GM12878 (cell line): ENCODE measurements at places on chromosomes 4 and X.
A peak's percentile ranks its signal among the peaks of the same experiment; 100 is the strongest.

DNA sequence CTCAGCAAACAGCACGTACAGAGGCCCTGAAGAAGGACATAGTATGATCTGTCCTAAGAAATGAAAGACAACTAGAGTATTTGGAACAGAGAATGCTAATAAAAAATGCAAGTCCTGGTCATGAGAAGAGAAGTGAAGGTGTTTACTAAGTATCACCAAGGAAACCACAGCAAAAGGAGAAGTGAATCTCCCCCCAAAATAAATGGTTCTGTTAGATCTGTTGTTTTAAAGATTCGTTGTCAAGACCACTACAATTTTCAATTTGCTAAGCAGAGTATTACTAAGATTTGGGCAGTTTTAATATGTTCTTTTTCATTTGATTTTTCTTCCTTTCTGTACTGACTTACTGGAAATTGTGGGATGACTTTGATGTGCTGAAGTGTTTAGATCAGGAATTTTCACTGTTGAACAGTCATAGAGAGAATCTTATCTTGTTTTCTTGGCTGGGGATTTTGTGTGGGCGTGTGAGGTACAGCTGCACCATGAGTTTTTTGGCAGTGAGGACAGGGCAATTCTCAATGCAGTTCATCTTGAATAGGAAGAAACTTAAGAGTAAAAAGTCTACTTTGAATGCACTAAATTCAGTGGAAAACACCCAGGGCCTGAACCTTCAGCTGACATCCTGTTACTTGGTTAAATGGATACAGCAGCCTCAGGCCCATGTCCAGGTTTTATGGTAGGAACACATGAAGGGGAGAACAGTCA is 132.2 kb downstream of the STIM2 start:
- peak; percentile 72 for DNase-seq

DNA sequence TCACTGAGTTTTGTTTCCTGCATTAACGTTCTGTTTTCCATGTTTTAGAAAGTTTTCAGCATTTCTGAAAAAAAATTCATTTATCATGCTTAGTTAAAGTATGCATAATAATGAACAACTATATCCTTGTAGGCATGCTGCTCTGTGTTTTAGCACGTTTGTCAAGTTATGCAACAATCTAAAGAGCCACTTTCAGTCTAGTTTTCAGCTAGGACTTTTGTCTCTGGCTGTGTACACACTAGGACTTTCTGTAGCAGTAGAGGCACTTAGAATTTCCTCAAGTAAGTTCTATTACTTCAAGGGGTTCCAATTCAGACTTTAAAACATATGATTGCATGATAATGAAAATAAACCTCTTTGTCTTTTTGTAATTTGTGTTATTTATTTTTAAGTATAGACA is 12.4 kb downstream of the DCAF8L1 start:
- DNase-seq, result no peak

DNA sequence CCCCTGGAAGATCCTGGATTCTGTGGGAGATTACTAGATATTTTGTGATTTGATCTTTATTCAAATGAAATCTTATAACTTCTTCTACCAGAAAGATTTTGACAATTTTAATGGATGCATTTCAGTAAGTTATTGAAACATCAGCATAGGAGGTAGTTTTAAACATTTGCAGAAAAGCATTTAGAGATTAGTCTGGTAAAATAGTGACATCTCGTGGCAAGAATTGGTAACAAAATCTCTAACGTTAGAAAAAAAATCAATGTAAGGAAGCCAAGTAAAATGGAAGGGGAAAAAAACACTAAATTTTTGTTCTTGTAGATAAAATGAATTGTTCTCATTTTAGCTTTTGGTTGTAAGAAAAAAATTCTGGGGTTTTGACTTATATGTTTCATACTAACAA is 73.3 kb downstream of the TASL start:
- DNase-seq, result peak; percentile 5

GRCh38 chr4:164716901-164717300 is 37.0 kb upstream of the SMIM31 start:
- no peak for DNase-seq

DNA sequence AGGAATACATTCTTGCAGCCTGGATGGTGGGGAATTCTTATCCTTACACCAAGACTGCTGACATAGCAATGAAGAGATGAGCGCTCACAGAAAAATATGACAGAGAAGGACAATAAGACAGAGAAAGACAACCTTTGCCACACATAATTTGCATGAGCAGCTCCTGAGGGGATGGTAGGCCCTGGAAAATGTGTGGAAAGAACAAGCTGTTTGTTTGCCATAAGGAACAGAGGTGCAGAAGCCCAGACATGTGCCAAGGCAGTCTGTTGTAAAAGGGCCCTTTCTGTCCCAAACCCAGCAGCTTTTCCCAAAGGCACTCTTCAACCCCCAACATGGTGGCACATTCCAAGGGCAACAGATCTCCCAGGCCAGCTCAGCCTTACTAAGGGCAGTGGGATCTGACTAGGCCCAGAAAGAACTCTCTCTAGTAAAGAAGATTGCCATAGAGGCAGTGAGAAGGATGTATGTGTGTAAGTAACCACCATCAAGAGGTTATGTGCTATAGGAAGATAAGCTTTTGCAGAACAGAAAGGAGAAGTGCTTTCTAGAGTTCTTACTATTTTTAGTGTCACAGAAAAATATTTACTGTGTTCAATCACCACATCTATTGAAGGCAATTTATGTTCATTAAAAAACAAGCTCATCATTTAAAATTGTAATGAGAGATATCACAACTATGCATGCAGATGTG is 287.0 kb upstream of the RASGEF1B start:
- DNase-seq, result no peak

DNA sequence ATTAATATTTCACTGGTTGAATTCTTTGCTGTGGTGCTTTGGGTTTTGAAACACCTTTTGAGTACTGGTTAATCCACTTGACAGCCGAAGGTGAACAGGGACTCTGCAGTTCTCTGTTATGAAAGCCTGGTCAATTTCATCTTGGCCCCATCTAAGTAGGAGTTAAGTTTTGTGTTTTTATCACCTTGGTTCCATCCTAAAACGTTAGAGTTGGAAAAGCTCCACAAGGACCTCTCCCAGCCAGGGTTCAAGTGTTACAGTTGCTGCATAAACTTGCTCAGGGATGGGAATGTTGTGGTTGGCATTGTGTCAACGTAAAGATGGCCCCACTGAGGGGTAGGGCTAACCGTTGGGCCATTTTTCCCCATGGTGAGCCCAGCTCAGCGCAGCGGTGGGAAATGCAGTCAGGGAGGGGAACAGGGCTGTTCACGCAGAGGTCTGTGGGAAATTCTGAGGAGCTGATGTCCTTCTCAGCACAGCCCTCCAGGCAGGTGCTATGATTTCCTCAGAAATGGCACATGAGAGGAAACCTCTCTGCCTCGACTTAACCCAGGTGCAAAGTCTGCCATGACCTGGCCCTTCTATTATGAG is 188.7 kb downstream of the STIM2 start:
- no peak for DNase-seq

GRCh38 chr4:20754036-20754435 is 53.8 kb downstream of the PACRGL start:
- no peak for DNase-seq

DNA sequence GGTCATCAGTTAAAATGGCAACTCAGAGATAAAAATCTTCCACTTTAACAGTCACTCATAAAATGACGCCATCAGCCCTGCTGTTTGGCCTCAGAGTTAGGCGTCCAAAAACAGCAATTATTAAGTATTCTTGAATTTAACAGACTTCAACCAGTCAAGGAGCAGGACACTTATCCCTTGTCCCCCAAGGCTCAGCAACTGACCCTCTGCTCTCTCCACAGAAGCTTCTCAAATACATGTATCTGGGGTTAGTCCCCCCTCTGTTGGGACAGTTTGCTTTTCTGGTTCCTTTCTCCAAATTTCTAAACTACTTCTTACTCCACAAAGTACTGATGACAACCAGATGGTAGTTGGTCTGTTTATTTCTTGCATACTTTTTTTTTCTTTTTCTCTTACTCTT is 54.4 kb downstream of the SOD3 start:
- no peak for DNase-seq

GRCh38 chr4:126106658-126107057 is 791.9 kb downstream of the FAT4 start:
- DNase-seq, result no peak

DNA sequence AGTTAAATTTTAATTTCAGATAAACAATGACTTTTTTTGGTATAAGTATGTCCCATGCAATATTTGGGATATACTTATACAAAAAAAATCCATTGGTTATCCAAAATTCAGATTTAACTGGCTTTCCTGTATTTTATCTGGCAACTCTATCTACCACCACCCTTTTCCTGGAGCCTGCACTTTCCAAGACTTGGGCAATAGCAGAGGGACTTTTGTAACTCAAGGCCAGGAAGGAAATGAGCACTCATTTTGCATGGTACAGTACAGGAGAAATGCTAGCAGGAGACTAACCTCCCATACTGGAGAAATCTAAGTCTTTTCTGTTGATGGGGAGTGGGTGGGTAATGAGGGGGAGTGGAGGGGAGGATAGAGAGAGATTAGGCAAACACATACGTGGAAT is 37.7 kb upstream of the PLAC1 start:
- no peak for DNase-seq
